ENCODE measurements at places on chromosomes 4 and X.

- no peak for DNase-seq
These were observed 26.7 kb downstream of the TMEM192 start for GRCh38 chr4:165085946-165086345.

DNA sequence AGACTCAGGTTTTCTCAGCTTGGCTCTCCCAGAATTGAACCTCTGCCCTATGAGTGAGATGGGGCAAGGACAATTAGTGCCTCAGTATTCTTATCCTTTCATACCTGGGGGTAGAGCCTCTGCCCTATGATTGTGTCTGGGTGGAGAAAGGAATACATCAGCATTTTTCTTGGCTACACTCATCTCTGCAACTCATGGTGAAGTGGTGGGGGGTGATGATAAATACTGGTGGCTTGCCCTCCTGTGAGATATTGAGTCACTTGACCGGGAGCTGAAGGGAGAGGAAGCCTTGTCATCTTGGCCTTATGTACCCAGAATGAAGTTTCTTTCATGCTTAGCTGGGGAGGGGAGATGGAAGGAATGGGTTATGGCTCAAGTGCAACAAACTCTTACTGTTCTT is 71.3 kb upstream of the ENOX2 start:
- no peak for DNase-seq

DNA sequence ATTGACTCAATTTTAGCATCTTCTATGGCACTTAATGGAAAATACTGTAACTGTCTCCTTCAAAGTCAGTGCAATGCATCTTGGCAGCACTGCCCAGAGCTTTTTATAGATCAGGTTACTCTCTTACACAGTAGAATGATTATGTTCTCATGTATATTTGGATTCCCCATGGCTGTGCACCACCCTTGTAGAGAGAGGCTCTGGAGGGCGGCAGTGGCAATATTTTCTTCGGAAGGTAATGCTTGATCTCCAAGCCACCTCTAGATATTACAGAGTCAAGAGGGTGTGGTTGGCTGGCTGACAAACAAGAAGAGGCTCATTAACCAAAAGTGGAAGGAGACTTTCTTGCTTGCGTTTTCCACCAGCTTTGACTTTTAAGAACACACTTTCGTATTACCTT is 72.8 kb upstream of the ARSJ start:
- no peak for DNase-seq

- DNase-seq: no peak
These were observed 2.6 kb downstream of the SLC25A31 start for GRCh38 chr4:127732623-127733328.

- DNase-seq: no peak
These were observed 4.2 kb downstream of the TACC3 start for GRCh38 chr4:1725521-1725920.

- DNase-seq: no peak
These were observed 71.5 kb upstream of the EDNRA start for GRCh38 chr4:147409350-147409749.

- DNase-seq: no peak
These were observed 106.4 kb upstream of the NDST4 start for GRCh38 chr4:115219862-115220261.

- no peak for DNase-seq
These were observed 16.0 kb upstream of the PRRG1 start for GRCh38 chrX:37332987-37333658.
